ENCODE measurements at places on chromosomes 1 and 21. TPM values are rescaled to one million over a fixed set of nuclear protein-coding genes. Genes with fewer than 3 reads are reported as not detected.

Gene FNDC5
- 0.25 TPM for total RNA-seq

Gene RGSL1
- not detected for total RNA-seq

Gene AVPR1B
- not detected for total RNA-seq

Gene KPRP
- total RNA-seq, result not detected

Gene ADGRL2
- 11.0 TPM for total RNA-seq

Gene STIL
- 9.0 TPM for total RNA-seq

Gene SH2D1B
- 0.12 TPM for total RNA-seq

Gene METTL13
- 41.8 TPM for total RNA-seq

Gene PLA2G5
- not detected for total RNA-seq

Gene FCN3
- not detected for total RNA-seq

Gene SPRR3
- total RNA-seq, result not detected

Gene SOX13
- 20.9 TPM for total RNA-seq

Gene HCRTR1
- not detected for total RNA-seq

Gene RGS5
- 0.91 TPM for total RNA-seq

Gene RC3H1
- total RNA-seq, result 5.7 TPM

Gene CHAF1B
- 12.1 TPM for total RNA-seq

Gene ADAMTSL4
- 7.1 TPM for total RNA-seq

Gene VPS72
- total RNA-seq, result 78.2 TPM

Gene E2F2
- total RNA-seq, result 2.6 TPM

Gene SEC16B
- 0.68 TPM for total RNA-seq

Gene PCNX2
- total RNA-seq, result 9.0 TPM

Measured in A549 treated with Hydrocortisone at 1 μM for 4 hours (cell line).